ENCODE measurements at places on chromosomes 2 and 18.
A peak's percentile ranks its signal among the peaks of the same experiment; 100 is the strongest.

DNA sequence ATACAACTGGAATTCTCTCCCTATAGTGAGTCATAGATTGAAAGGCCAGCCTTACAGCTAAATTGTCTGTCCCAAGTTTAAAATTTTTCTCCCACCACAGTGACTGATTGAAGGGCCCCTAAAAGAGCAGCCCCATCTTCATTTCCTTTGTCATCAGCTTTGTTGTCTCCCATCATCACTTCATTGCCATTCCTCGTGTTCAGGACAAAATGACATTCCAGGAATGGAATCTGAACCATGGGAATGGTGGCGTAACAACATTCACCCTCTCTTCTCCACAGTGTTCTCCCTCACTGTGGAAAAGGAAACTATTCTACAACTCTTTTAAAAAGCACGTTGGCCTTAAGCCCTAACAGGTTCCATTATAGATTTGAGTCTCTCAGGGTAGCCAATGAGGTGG is 52.1 kb downstream of the PSTPIP2 start:
- no peak for DNase-seq

DNA sequence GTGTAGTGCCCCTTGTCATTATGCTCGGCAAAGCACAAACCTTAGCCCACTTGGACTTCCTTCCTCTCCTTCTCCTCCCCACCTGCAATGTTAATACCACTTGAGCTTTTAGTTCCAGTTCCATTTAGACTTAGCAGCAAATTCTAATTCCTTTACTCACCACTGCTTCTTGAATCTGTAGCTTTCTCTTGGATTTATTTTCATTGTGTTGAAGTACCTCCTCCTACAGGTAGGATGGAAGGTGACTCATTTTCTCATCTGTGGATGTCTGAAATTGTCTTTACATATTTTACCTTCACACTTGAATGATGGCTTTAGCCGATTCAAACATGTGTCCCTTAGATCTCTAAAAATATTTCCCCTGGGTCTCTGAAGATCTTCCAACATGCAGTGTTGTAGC is 32.8 kb upstream of the BIN1 start:
- DNase-seq = no peak

- DNase-seq = no peak
These were observed 60.7 kb upstream of the DAPL1 start for GRCh38 chr2:158734442-158734841.

GRCh38 chr18:2536493-2536892 is 34.8 kb downstream of the METTL4 start:
- DNase-seq = no peak

- DNase-seq = no peak
These were observed 42.9 kb downstream of the ARHGEF33 start for GRCh38 chr2:38932586-38932985.

DNA sequence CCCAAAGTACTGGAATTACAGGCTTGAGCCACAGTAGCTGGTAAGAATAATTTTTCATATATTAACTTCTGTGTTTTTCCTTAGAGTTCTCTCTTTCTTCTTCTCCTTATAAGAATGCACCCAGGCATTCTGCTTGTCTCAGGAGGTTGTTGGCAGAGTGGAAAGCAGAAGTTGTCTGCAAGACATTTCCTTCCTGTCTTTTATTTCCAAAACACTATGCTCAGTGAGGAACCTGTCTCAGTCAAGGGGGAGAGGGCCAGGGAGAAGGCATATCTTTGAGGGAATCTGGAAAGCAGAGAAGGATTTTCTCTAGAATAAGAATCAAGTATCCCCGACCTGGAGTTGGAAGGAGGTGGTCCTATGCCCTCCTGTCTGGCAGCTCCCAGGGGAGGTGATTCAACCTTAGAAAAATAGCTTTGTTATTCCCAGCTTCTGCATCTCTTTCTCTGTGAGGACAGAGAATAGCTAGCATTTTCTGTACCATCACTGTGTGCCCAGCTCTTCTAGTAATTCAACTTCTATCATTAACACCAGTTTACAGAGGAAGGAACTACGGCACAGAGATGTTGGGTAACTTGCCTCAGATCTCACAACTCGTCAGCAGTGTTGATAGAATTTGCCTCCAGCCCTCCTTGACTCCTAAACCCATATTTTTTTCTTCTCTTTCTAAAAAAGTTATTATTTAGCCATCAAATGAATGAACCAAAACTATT is 3.8 kb upstream of the LPIN2 start:
- DNase-seq = no peak

- no peak for DNase-seq
These were observed 38.4 kb downstream of the SPC25 start for GRCh38 chr2:168851674-168852320.

GRCh38 chr2:118232796-118233195 is 144.5 kb downstream of the INSIG2 start:
- DNase-seq = no peak

GRCh38 chr18:54261894-54262293 is 7.4 kb upstream of the POLI start:
- DNase-seq = no peak

DNA sequence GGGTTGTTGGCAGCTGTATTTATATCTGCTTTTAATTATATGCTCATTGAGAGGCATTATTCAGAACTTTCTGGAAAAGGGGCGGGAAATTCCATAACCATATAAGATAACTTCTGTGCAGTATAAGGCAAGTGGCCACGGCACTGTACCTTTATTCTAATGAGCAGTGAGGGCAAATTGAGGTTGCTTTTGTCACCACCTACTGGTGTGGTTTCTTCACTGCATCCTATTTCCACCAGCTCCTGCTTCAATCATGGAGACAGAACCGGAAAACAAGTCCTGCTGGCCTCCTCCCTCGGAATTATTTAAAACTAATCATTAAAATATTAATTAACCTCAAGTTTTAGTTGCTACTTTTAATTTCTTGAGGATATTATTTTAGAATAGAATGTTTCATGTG is 759.4 kb downstream of the CBLN2 start:
- no peak for DNase-seq

- DNase-seq = no peak
These were observed 199.2 kb downstream of the RAD51AP2 start for GRCh38 chr2:17319090-17319489.

- DNase-seq = no peak
These were observed 3.1 kb downstream of the PROM2 start for GRCh38 chr2:95277246-95277906.

DNA sequence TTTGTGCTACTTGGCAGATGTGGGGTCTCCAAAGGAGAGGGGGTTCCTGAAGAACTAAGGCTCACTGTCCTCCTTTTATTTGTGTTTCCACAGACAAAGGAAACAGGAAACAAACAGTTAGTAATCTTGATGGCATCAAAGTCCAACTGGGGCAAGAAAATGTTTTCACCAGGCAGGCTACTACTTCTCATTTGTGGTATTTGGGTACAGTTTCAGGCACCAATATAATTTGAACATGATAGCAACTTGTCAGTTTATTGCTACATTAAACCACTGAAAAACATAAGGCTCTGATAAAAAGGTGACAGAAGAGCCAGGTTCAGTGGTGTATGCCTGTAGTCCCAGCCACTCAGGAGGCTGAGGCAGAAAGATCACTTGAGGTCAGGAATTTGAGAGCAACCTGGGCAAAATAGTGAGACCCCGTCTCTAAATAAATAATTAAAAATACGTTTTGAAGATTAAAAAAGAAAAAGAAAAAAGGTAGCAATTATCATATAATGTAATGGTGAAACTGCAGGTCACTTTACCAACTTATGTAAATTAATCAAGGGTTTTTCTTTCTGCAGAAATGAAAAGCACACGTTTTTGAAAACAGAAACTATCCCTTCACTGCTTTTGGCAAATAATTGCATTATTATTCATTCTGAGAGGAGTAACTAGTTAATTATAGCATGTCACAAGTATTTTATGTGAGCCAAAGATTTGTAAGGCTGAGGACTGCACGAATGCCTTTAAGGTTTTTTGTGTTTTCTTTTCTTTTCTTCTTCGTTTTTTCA is 157.5 kb upstream of the CAVIN2 start:
- no peak for DNase-seq

DNA sequence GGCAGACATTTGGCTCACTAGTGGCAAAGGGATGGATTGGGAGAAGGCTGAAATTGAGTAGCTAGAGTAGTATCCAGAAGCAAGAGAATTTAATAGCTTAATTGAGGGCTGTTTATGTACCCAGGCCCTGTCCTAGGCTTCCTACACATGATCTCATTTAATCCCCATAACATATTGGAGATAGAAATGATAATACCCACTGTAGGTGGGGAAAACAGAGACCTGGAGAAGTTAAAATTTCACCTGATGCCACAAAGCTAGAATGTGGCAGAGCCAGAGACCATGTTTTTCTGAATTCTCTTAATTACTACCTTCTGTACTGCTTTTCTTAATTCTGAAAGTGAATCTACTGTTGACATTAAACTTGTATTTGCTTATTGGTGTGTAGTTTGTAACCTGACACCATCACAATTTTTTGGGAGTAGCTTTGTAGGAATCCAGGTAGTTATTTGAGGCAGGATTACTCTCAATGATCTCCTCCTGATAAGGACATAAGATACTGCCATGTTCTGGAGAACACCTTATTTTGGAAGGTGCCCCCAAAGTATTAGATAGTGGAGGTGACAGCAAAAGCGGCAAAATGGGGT is 42.2 kb downstream of the RAB10 start:
- no peak for DNase-seq

DNA sequence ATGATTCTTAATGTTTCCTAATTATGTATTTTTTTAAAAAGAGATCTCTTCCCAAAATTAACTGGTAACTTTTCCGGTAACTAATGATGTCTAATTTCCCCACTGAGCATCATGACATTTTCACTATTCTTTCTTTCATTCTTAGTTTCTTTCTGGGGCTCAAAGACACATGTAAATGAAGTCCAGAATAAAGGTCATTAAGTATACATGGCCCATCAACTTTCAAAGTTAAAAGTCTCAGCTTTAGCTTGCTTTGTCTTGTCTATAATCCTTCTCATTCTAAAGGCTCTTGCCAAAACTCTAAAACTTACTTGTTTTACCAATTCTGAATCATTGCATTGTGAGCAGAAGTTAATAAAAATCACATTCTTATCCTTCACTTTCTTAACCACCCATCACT is 53.6 kb downstream of the ASXL2 start:
- DNase-seq = no peak

- no peak for DNase-seq
These were observed 123.6 kb upstream of the STK17B start for GRCh38 chr2:196295005-196295404.

- no peak for DNase-seq
These were observed 494.7 kb downstream of the STK39 start for GRCh38 chr2:167752734-167753133.

DNA sequence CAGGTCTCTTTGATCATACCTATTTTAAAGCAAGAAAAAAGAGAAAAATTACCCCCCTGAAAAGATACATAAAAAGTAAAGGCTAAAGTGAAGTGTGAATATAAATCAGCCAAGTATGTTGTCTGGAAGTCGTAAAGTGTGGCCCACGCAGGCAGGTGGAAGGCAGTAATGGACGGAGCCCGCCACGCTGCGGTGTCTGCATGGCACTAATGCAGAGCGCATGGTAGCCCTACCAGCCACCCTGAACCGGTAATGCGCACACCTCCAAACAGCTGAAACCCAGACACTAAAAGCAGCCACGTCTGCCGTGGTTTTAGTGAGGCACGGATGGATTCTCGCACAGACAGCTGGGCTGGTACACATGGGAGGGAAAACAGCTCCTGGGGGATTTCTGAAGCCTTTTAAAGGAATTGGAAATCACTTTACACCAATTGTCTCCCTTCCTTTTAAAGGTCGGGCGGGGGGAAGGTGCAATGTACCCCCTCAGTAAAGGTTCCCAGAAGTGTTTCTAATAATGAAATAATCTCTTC is 615.2 kb downstream of the CNTNAP5 start:
- no peak for DNase-seq

GRCh38 chr2:72116081-72116533 is 31.6 kb downstream of the CYP26B1 start:
- no peak for DNase-seq

- peak; percentile 89 for DNase-seq
These were observed 92.5 kb downstream of the ZFP36L2 start for GRCh38 chr2:43133708-43134570.

- DNase-seq = no peak
These were observed 157.9 kb downstream of the LNPK start for GRCh38 chr2:175844169-175844568.

DNA sequence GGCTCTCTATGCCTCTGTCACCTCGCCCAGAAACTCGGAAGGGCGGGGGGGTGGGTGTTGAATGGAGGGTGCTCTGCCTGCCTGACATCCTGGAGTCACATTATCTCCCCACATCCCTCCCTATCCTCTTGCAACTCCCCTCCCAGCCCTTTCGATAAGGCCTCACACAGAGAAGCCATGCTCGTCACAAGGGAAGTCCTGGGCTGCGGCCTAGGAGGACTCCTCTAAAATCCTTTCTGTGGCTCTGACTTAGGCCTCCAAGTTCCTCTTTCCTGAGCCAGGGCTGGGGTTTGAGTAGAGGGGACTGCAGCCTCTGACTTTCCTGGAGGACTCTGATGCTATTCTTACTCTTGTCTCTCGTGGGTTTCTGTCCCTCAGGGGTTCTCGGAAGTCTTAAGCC is 75.0 kb upstream of the PKDCC start:
- no peak for DNase-seq

DNA sequence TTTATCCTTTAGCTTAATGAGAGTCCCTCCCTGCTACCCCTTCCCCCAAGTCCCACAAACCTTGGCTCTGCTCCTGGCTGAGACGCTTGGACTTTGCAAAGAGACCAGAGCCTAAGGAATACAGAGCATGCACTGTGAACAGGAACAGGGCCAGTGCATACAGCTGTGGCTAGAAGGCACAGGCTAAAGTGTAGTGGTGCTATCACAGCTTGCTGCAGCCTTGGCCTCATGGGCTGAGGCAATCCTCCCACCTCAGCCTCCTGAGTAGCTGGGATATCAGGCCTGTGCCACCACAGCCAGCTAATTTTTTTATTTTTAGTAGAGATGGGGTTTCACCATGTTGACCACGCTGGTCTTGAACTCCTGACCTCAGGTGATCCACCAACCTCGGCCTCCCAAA is 39.5 kb upstream of the ASXL2 start:
- no peak for DNase-seq

DNA sequence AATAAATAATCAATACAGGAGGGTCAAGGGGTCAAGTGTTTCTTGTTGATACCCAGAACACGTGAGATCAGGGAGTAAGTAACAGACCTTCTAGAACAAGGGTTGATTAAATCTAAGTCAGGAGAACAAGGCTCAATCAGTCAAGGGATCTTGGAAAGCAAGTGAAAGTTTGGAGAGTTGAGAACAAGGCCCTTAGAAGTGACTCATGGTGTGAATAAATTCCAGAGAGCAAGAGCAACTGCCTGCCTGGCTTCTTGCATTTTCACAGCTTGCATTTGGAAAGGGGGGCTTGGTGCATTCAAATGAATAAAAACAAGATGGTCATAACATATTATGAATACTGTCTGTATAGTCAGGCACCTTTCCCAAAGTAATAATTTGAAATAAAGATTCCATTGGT is 256.1 kb downstream of the DPP10 start:
- DNase-seq = no peak
